ENCODE measurements at places on chromosomes 5 and 9.

DNA sequence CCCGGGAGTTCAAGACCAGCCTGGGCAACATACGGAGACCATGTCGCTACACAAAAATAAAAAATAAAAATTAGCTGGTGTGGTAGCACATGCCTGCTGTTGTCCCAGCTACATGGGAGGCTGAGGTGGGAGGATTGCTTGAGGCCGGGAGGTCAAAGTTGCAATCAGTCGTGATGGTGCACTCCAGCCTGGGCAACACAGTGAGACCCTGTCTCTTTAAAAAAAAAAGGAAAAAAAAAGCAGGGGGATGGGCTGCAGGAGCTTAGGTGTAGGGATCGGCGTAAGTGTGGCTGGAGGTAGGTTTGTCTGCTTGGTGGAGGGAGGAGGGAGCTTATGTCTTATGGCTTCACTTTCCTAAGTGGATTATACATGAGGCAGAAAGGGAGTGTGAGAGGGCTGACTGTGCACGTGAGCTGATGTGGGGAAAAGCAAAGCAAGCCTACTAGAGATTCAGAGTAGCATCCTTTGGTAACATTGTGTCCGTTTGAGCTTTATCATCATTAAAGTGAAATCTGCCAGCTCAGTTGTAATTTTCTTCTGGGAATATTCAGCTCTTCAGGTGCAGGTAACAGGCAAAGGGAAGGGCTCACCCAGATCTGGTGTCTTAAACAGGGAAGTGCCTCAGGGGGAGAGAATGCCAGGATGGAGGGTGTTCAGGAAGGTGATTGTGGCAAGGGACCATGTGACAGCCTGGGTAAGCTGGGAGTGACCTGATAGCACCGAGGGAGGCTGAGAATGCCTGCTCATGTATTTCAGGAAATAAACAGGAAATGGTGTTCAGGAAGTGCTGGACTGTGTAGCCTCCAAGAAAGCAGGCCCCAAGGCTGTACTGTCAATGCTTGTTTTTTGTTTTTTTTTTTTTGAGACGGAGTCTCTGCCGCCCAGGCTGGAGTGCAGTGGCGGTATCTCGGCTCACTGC is 17.6 kb upstream of the SETX start:
- no peaks in the 10 kb centered on the region for H3K27me3 ChIP-seq
- peaks cover 6% of the 10 kb centered on the region for H3K36me3 ChIP-seq
- no peak overlapping the region for H3K4me3 ChIP-seq
- no peak overlapping the region for H3K27ac ChIP-seq
- DNase-seq, result no peak

DNA sequence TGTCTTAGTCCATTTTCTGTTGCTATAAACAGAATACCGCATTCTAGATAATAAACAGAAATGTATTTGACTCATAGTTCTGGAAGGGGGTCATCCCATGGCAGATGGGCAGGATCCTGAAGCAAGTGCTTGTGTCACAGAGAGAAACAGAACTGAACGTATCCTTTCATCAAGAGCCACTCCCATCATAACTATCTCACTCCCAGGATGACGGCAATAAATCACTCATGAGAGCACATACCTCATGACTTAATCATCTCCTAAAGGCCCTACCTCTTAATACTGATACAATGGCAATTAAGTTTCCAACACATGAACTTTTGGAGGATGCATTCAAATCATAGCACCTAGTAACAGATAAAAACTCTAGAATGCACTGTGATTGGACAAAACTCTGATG is 142.9 kb downstream of the CAMK4 start:
- DNase-seq, result no peak
- H3K4me1 ChIP-seq, result no peaks in the 10 kb centered on the region
- no peaks in the 10 kb centered on the region for H3K36me3 ChIP-seq
- peaks cover 12% of the 10 kb centered on the region for H3K27me3 ChIP-seq
- no peak overlapping the region for H3K4me3 ChIP-seq

GRCh38 chr9:131049829-131050715 is 41.1 kb downstream of the LAMC3 start:
- H3K4me1 ChIP-seq, result peaks cover 5% of the 10 kb centered on the region
- H3K27me3 ChIP-seq, result no peaks in the 10 kb centered on the region
- DNase-seq, result no peak
- no peak overlapping the region for H3K4me3 ChIP-seq

DNA sequence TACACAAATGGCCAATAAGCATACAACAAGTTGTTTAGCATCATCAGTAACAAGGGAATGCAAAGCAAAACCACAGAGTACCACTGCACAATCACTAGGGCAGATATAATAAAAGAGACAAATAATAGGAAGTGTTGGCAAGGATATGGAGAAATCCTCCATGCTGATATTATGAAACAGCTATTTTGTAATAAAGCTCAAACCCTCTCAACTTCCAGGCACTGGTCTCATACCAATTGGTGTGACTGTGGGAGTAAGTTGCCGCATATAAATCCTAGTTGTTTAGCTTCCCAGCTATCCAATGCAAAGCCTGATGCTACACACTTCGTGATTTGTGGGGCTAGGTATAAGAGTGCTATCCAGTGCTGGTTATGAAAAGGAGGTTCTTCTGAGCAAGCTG is 88.6 kb downstream of the SMIM23 start:
- no peak for DNase-seq
- H3K36me3 ChIP-seq, result peaks cover 24% of the 10 kb centered on the region
- no peaks in the 10 kb centered on the region for H3K27me3 ChIP-seq

GRCh38 chr9:75712700-75713099 is 177.8 kb upstream of the PCSK5 start:
- DNase-seq, result no peak
- no peaks in the 10 kb centered on the region for H3K36me3 ChIP-seq
- no peak overlapping the region for H3K27ac ChIP-seq
- peaks cover 16% of the 10 kb centered on the region for H3K4me1 ChIP-seq

DNA sequence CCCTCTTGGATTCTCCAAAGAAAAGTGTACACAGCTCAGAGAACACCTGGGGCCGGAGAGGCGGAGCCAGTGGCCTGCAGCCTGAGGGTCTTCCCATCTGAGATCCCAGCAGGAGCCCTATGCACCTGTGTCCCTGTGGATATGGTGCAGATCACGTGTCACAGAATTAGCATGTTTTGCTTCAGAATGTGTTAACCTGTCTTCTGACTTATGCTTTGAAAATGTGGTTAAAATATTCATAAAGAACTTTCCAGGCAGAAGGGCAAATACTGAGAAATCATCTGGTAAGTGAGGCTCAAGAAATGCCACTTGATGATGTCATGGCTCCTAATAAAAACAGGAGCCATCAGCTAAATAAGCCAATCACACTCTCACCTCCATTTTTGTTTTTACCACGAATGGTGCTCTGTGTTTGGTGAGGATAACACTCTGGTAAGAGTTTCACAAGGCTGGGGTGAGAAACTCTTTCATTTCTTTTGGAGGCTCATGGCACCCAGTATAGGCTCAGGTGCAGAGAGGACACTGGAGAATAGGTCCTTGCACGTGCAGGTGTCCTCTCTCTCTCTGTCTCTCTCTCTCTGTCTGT is 279.8 kb downstream of the FSTL4 start:
- no peak overlapping the region for H3K27ac ChIP-seq
- no peaks in the 10 kb centered on the region for H3K36me3 ChIP-seq
- no peak overlapping the region for H3K4me3 ChIP-seq
- no peak for DNase-seq

GRCh38 chr5:107466233-107466769 is 204.4 kb downstream of the EFNA5 start:
- DNase-seq, result no peak
- peaks cover 61% of the 10 kb centered on the region for H3K4me1 ChIP-seq
- no peaks in the 10 kb centered on the region for H3K36me3 ChIP-seq
- H3K27ac ChIP-seq, result peak overlapping the region; percentile 54
- H3K4me3 ChIP-seq, result no peak overlapping the region

DNA sequence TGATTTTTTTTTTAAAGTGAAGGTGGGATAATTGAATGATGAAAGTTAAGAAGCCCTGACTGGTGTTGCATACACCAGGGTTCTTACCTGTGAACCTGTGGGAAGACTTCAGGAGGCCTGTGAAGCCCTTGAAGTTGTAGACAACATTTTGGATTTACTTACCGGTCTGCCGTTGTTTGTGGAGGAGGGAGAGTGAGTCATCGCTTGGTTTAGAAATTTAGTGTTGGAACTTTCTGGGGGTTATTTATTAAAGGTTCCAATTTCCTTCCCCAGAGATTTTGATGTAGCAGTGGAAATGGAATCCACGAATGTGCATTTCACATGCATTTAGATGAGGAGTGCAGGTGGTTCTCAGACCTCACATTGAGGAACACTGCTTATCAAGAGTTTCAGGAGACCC is 49.6 kb downstream of the ARHGAP26 start:
- peaks cover 1% of the 10 kb centered on the region for H3K36me3 ChIP-seq
- no peak overlapping the region for H3K27ac ChIP-seq
- DNase-seq, result no peak

DNA sequence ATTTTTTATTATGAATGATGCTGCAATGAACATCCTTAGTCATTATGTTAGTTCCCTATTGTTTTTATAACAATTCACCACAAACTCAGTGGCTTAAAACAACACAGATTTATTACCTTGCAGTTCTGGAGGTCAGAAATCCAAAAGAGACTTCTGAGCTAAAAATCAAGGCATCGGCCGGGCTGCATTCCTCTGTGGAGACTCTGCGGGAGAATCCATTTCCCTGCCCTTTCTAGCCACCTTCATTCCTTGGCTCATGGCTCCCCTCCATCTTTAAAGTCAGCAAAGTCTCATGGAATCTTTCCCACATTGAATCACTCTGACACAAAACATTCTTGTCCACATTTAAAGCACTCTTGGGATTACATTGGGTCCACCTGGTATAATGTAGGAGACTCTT is 38.6 kb downstream of the SNX18 start:
- H3K4me3 ChIP-seq, result no peak overlapping the region
- no peak for DNase-seq
- no peaks in the 10 kb centered on the region for H3K27me3 ChIP-seq

- no peak overlapping the region for H3K4me3 ChIP-seq
- H3K36me3 ChIP-seq, result no peaks in the 10 kb centered on the region
- no peaks in the 10 kb centered on the region for H3K27me3 ChIP-seq
- DNase-seq, result no peak
Observed at GRCh38 chr5:142847898-142848790, 78.0 kb downstream of the ARHGAP26 start.

DNA sequence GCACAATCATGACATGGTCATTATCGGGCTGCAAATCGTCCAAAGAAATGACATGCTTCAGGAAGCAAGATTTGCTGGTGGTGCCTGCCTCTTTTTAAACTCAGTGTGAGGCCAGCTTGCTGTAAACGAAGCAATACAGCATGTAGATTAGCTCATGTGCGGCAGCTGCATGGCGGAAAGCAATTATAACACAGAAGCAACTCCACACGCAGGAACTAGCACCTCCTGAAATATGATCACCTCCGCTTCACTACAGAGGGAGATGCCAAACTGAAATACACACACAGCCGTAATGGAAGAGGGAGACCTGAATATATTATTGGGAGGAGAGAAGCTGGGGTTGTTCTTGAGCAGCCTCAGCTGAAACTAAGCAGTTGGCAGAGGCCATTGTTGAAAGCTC is 312.5 kb downstream of the PSAT1 start:
- no peaks in the 10 kb centered on the region for H3K27me3 ChIP-seq
- no peak overlapping the region for H3K4me3 ChIP-seq
- peaks cover 2% of the 10 kb centered on the region for H3K36me3 ChIP-seq
- H3K4me1 ChIP-seq, result peaks cover 39% of the 10 kb centered on the region

GRCh38 chr5:111225926-111226325 is 1.7 kb downstream of the CAMK4 start:
- H3K36me3 ChIP-seq, result no peaks in the 10 kb centered on the region
- peaks cover 25% of the 10 kb centered on the region for H3K27me3 ChIP-seq
- no peak for DNase-seq
- H3K4me1 ChIP-seq, result peaks cover 16% of the 10 kb centered on the region
- H3K4me3 ChIP-seq, result no peak overlapping the region

- no peaks in the 10 kb centered on the region for H3K36me3 ChIP-seq
- no peak for DNase-seq
- no peak overlapping the region for H3K4me3 ChIP-seq
- H3K27me3 ChIP-seq, result no peaks in the 10 kb centered on the region
- peaks cover 3% of the 10 kb centered on the region for H3K4me1 ChIP-seq
Observed at GRCh38 chr5:106784846-106785245, 885.9 kb downstream of the EFNA5 start.

DNA sequence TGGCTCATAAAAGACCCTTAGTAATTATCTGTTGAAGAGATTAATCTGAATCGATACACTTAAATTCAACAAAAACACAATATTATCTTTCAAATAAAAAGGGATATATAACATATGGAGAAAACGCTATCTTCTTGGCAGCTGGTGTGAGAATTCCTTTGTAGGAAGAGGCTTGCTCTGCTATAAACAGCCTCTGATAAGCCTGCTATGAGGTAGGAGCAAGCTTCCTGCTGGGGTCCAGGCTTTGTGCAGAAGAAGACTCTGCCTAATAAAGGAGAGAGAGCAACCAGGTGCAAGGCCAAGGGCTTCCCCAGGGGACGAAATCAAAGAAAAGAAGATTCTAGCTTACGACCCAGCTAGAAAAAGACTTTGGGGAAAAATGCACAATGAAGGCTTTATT is 43.3 kb upstream of the SSBP2 start:
- no peak overlapping the region for H3K4me3 ChIP-seq
- no peak for DNase-seq
- no peaks in the 10 kb centered on the region for H3K36me3 ChIP-seq
- H3K27me3 ChIP-seq, result no peaks in the 10 kb centered on the region
- peaks cover 14% of the 10 kb centered on the region for H3K4me1 ChIP-seq

GRCh38 chr5:152089644-152090043 is 165.0 kb upstream of the GLRA1 start:
- no peaks in the 10 kb centered on the region for H3K4me1 ChIP-seq
- peaks cover 14% of the 10 kb centered on the region for H3K27me3 ChIP-seq
- no peak for DNase-seq
- no peaks in the 10 kb centered on the region for H3K36me3 ChIP-seq
- no peak overlapping the region for H3K4me3 ChIP-seq

GRCh38 chr5:107799306-107799705 is 128.6 kb upstream of the EFNA5 start:
- no peak overlapping the region for H3K4me3 ChIP-seq
- no peak overlapping the region for H3K27ac ChIP-seq
- DNase-seq, result no peak
- H3K27me3 ChIP-seq, result no peaks in the 10 kb centered on the region
- H3K36me3 ChIP-seq, result no peaks in the 10 kb centered on the region
- H3K4me1 ChIP-seq, result peaks cover 3% of the 10 kb centered on the region

GRCh38 chr9:133522073-133522910 is 2.5 kb downstream of the MYMK start:
- no peak for DNase-seq
- peaks cover 6% of the 10 kb centered on the region for H3K27me3 ChIP-seq
- H3K36me3 ChIP-seq, result no peaks in the 10 kb centered on the region
- no peak overlapping the region for H3K27ac ChIP-seq
- H3K4me1 ChIP-seq, result peaks cover 16% of the 10 kb centered on the region

GRCh38 chr5:39775086-39775796 is 350.5 kb upstream of the DAB2 start:
- H3K36me3 ChIP-seq, result peaks cover 3% of the 10 kb centered on the region
- peaks cover 45% of the 10 kb centered on the region for H3K4me1 ChIP-seq
- H3K27ac ChIP-seq, result peak overlapping the region; percentile 94
- no peak for DNase-seq
- H3K27me3 ChIP-seq, result no peaks in the 10 kb centered on the region
- H3K4me3 ChIP-seq, result no peak overlapping the region

- H3K36me3 ChIP-seq, result no peaks in the 10 kb centered on the region
- no peak overlapping the region for H3K27ac ChIP-seq
- peaks cover 3% of the 10 kb centered on the region for H3K27me3 ChIP-seq
- H3K4me3 ChIP-seq, result no peak overlapping the region
Observed at GRCh38 chr5:16115140-16115539, 64.5 kb downstream of the MARCHF11 start.

GRCh38 chr9:15843316-15843715 is 290.5 kb downstream of the CCDC171 start:
- no peak overlapping the region for H3K27ac ChIP-seq
- H3K27me3 ChIP-seq, result no peaks in the 10 kb centered on the region
- DNase-seq, result no peak
- H3K4me1 ChIP-seq, result no peaks in the 10 kb centered on the region
